ENCODE measurements at places on chromosomes 2 and 18. TPM values are rescaled to one million over a fixed set of nuclear protein-coding genes. Genes with fewer than 3 reads are reported as not detected.

DNA sequence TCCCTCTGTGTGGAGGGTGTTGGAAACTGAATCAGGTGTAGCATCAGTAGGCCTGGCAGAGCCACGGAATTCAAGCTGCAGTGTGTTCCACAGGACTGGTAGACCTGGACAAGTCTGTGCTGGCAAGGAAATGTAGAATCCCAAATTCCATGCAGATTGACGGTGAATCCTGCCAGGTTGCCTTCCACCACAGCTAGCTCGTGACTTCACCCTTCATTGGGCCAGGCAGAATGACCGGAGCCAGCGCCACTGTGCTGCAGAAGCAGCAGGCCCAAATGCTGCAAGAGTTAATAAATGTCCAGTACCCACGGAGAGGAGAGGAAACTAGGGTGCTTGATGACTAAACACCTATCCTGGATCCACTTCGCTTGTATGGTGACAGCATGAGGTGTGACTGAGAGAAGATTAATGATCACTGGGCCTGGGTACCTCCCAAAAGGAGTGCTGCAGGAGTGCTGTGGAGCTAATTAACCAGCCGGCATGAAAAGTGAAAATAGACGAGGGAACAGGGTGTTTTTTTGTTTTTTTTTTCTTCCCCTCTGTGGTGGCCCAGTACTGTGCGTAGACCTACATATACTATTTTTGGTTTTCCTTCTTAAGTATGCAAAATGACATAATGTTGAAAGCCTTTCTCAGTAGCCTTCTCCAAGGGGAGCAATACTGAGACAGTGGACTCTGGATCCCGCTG lies 122.2 kb downstream of the TANC1 start:
- peaks cover 1% of the 10 kb centered on the region for H3K36me3 ChIP-seq
- peak overlapping the region; percentile 87 for H3K27ac ChIP-seq
- peaks cover 2% of the 10 kb centered on the region for H3K27me3 ChIP-seq
- peak overlapping the region; percentile 79 for H3K4me3 ChIP-seq
- H3K4me1 ChIP-seq, result peaks cover 86% of the 10 kb centered on the region

DNA sequence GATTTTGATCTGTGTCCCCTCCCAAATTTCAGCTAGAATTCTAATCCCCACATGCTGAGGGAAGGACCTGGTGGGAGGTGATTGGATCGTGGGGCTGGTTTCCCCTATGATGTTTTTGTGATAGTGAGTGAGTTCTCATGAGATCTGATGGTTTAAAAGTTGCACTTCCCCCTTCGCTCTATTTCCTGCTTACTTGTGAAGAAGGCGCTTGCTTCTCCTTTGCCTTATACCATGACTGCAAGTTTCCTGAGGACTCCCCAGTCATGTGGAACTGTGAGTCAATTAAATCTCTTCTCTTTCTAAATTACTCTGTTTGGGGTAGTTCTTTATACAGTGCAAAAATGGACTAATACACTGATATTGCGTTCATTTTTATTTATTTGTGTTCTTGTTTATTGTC lies 636.8 kb upstream of the LINC00305 start:
- DNase-seq, result no peak
- H3K36me3 ChIP-seq, result no peaks in the 10 kb centered on the region
- no peaks in the 10 kb centered on the region for H3K27me3 ChIP-seq
- H3K4me1 ChIP-seq, result no peaks in the 10 kb centered on the region
- no peak overlapping the region for H3K4me3 ChIP-seq

DNA sequence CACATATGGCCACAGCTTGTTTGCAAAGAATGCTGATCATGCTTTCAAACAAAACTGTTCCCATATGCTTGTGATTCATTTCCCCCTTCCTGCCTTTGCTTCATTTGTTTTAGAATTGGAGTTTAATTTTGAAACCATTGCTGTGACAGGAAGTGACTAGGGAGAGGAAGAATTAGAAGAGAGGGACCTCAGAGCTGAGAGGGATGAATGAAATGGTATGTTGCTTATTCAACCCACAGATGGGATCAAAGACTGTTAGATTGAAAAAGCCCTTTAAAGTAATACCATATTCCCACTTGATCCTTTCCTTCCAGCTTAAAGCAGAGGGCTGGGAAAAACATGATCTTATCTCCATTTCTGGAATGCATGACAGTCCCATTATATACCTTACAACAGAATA lies 106.2 kb upstream of the RNF152 start:
- peak overlapping the region; percentile 84 for H3K27ac ChIP-seq
- peak; percentile 92 for DNase-seq
- H3K36me3 ChIP-seq, result peaks cover 56% of the 10 kb centered on the region
- peak overlapping the region; percentile 71 for H3K4me3 ChIP-seq

- no peaks in the 10 kb centered on the region for H3K4me1 ChIP-seq
- H3K27me3 ChIP-seq, result peaks cover 12% of the 10 kb centered on the region
- H3K36me3 ChIP-seq, result no peaks in the 10 kb centered on the region
- H3K27ac ChIP-seq, result no peak overlapping the region
- no peak overlapping the region for H3K4me3 ChIP-seq
- DNase-seq, result no peak
These were observed 396.7 kb upstream of the HS6ST1 start for GRCh38 chr2:128715360-128715759.

DNA sequence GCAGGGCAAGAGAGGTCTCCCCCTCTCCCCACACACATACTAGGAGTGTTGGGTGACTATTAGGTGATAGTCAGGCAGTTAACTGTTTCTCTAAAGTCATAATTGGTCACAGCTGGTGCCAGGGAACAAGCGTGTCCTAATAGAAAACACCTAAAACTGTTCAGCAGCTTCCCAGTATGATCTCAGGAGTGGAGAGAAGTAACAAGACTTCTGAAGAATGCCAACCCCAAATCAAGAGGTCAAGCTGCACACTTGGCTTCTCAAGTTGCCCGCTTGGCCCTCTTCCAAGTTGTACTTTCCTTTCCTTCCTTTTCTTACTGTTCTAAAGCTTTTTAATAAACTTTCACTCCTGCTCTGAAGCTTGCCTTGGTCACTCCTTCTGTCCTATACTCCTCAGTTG lies 22.4 kb upstream of the STAT1 start:
- no peaks in the 10 kb centered on the region for H3K36me3 ChIP-seq
- H3K4me1 ChIP-seq, result peaks cover 68% of the 10 kb centered on the region
- H3K27me3 ChIP-seq, result no peaks in the 10 kb centered on the region
- no peak overlapping the region for H3K4me3 ChIP-seq

GRCh38 chr2:203532957-203533658 lies 2.0 kb downstream of the RAPH1 start:
- H3K4me3 ChIP-seq, result peak overlapping the region; percentile 96
- H3K27ac ChIP-seq, result peak overlapping the region; percentile 79
- H3K36me3 ChIP-seq, result peaks cover 17% of the 10 kb centered on the region
- H3K4me1 ChIP-seq, result peaks cover 62% of the 10 kb centered on the region

- H3K36me3 ChIP-seq, result peaks cover 7% of the 10 kb centered on the region
- H3K27me3 ChIP-seq, result no peaks in the 10 kb centered on the region
- H3K4me3 ChIP-seq, result no peak overlapping the region
These were observed 356.6 kb downstream of the FBXO15 start for GRCh38 chr18:73791081-73791480.

ACTG2 gene
- total RNA-seq, result 0.31 TPM

MALL gene
- total RNA-seq, result 48.7 TPM

SERPINB12 gene
- not detected for total RNA-seq

CXXC1 gene
- total RNA-seq, result 42.1 TPM

DNA sequence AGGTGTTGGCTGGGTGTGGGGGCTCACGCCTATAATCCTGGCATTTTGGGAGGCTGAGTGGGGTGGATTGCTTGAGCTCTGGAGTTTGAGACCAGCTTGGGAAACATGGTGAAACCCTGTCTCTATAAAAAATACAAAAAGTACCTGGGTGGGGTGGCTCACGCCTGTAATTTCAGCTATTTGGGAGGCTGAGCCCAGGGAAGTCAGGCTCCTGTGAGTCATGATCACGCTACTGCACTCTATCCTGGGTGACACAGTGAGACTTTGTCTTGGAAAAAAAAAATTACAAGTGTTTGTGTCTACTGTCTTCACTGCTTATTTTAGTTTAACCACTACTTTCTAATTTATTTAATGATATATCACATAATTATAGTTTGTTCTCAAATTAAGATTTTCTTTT lies 62.7 kb upstream of the DOCK10 start:
- peak overlapping the region; percentile 95 for H3K27ac ChIP-seq
- peaks cover 51% of the 10 kb centered on the region for H3K4me1 ChIP-seq
- no peak overlapping the region for H3K4me3 ChIP-seq

- H3K27ac ChIP-seq, result no peak overlapping the region
- no peaks in the 10 kb centered on the region for H3K36me3 ChIP-seq
- DNase-seq, result no peak
- no peaks in the 10 kb centered on the region for H3K4me1 ChIP-seq
- no peak overlapping the region for H3K4me3 ChIP-seq
These were observed 65.5 kb downstream of the FAM117B start for GRCh38 chr2:202700075-202700901.

GRCh38 chr2:108820482-108820881 lies 33.9 kb downstream of the CCDC138 start:
- no peak for DNase-seq
- H3K27ac ChIP-seq, result no peak overlapping the region
- H3K27me3 ChIP-seq, result no peaks in the 10 kb centered on the region
- peaks cover 32% of the 10 kb centered on the region for H3K36me3 ChIP-seq
- H3K4me3 ChIP-seq, result no peak overlapping the region

- H3K4me3 ChIP-seq, result no peak overlapping the region
- peaks cover 10% of the 10 kb centered on the region for H3K36me3 ChIP-seq
These were observed 64.4 kb downstream of the SP110 start for GRCh38 chr2:230155359-230155758.

DNA sequence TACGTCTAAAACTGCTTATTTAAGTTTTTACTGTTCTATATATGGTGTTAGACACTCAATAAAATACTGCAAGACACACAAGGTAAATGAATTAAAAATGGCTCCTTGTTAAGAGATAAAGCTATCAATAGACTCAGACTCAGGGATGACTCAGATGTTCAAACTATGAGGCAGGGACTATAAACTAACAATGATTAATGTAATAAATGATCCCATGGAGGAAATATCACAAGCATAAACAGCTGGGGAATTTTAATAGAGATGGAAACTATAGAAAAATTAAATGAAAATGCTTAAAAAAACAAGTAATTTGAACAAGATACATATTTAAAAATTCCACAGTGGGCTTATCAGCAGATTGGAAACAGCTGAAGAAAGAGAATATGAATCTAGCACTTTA lies 650.8 kb downstream of the DCDC2C start:
- DNase-seq, result no peak
- H3K4me3 ChIP-seq, result no peak overlapping the region
- H3K36me3 ChIP-seq, result no peaks in the 10 kb centered on the region
- H3K4me1 ChIP-seq, result no peaks in the 10 kb centered on the region
- no peaks in the 10 kb centered on the region for H3K27me3 ChIP-seq
- H3K27ac ChIP-seq, result no peak overlapping the region

GRCh38 chr2:151481744-151482143 lies 72.0 kb downstream of the RIF1 start:
- peaks cover 20% of the 10 kb centered on the region for H3K4me1 ChIP-seq
- peaks cover 45% of the 10 kb centered on the region for H3K36me3 ChIP-seq
- no peak for DNase-seq
- no peaks in the 10 kb centered on the region for H3K27me3 ChIP-seq
- no peak overlapping the region for H3K27ac ChIP-seq

SF3B1 gene
- total RNA-seq, result 162 TPM

DNA sequence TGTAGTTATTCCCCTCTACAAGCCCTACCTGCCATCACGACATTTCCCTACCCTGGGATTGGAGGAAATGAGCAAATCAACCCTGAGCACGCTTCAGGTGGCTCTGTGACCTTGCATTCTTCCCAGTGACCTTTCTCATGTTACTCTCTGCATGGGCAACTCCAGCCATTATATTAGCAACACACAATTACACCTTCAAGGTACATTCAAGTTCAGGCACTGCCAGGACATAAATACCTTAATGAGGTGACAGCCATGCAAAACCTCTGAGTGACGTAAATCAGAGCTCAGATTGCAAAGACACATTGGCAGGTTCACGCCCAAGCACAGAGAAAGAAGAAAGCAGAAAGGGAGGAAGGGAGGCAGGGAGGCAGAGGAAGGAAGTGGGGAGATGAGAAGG lies 68.7 kb upstream of the ALK start:
- H3K27me3 ChIP-seq, result peaks cover 6% of the 10 kb centered on the region
- no peak for DNase-seq
- no peak overlapping the region for H3K4me3 ChIP-seq
- no peaks in the 10 kb centered on the region for H3K4me1 ChIP-seq
- H3K36me3 ChIP-seq, result no peaks in the 10 kb centered on the region

DNA sequence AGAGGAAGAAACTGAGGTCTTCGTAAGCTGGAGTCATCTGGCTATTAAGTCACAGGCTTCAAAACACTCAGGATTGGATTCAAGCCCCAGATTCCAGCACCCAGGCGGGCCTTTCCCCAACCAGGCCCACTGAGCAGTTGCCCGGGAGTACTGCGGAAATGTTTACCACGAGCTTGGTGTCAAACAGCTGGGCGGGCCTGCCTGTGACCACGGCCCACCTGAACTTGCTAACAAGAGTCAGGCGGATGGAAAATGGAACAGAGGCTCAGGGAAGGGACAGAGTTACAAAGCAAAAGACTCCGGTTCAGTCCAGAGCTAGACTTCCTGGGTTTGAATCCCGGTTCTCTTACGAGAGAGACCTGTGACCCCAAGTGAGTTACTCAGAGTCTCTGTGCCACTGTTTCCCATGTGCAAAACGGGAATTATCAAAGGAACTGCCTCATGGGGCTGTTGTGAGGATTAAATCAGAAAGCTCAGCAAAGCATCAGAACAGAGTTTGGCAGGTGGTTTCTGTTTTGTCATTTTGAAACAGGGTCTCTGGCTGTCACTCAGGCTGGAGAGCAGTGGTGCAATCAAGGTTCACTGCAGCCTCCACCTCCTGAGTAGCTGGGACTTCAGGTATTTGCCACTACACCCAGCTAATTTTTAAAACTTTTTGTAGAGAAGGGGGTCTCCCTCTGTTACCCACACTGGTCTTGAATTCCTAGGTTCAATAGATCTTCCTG lies 49.0 kb upstream of the TFCP2L1 start:
- no peak overlapping the region for H3K27ac ChIP-seq
- no peaks in the 10 kb centered on the region for H3K36me3 ChIP-seq
- peaks cover 23% of the 10 kb centered on the region for H3K27me3 ChIP-seq
- no peak for DNase-seq
- no peaks in the 10 kb centered on the region for H3K4me1 ChIP-seq

- no peak overlapping the region for H3K27ac ChIP-seq
- H3K4me3 ChIP-seq, result no peak overlapping the region
- H3K4me1 ChIP-seq, result peaks cover 30% of the 10 kb centered on the region
- DNase-seq, result no peak
- peaks cover 3% of the 10 kb centered on the region for H3K27me3 ChIP-seq
- peaks cover 15% of the 10 kb centered on the region for H3K36me3 ChIP-seq
These were observed 236.5 kb upstream of the NT5C1B start for GRCh38 chr2:18825838-18826237.

DNA sequence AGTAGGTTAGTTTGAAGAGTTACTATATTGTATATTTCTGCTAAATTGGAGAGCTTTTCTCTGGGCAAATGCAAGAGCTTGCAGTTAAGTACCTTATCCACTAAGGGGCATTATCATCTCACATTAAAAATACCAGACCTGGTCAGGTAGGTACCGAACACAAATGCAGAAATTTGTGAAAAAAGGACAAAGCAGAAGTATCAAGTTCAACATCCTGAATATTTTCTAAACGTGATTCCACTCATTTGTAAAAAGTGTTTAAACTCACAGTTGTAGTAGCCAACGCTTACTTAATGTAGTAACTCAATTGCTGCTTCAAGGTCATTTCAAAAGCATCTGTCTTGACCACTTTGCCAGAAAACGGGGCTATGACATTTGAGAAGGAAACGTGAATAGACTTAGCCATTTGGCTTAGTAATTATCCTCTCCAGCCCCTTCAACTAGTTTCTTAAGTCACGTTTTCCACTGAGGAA lies 52.1 kb downstream of the CYRIA start:
- no peak overlapping the region for H3K4me3 ChIP-seq
- H3K4me1 ChIP-seq, result peaks cover 9% of the 10 kb centered on the region
- H3K36me3 ChIP-seq, result no peaks in the 10 kb centered on the region
- no peak overlapping the region for H3K27ac ChIP-seq

- DNase-seq, result no peak
- H3K36me3 ChIP-seq, result peaks cover 34% of the 10 kb centered on the region
- H3K27me3 ChIP-seq, result peaks cover 2% of the 10 kb centered on the region
- peaks cover 31% of the 10 kb centered on the region for H3K4me1 ChIP-seq
- H3K4me3 ChIP-seq, result no peak overlapping the region
These were observed 45.0 kb upstream of the MCFD2 start for GRCh38 chr2:46960618-46961017.

All from HFFc6 (cell line).